ENCODE measurements at places on chromosomes 5 and 9. TPM values are rescaled to one million over a fixed set of nuclear protein-coding genes. Genes with fewer than 3 reads are reported as not detected.

- no peak for ATAC-seq
These were observed 128.0 kb downstream of the RASEF start for GRCh38 chr9:82934949-82935348.

- ATAC-seq, result no peak
These were observed 211.0 kb downstream of the SNX18 start for GRCh38 chr5:54728588-54728915.

- ATAC-seq, result no peak
These were observed 28.9 kb downstream of the GABRG2 start for GRCh38 chr5:162096448-162096847.

Gene HK3
- 3.4 TPM for total RNA-seq

DNA sequence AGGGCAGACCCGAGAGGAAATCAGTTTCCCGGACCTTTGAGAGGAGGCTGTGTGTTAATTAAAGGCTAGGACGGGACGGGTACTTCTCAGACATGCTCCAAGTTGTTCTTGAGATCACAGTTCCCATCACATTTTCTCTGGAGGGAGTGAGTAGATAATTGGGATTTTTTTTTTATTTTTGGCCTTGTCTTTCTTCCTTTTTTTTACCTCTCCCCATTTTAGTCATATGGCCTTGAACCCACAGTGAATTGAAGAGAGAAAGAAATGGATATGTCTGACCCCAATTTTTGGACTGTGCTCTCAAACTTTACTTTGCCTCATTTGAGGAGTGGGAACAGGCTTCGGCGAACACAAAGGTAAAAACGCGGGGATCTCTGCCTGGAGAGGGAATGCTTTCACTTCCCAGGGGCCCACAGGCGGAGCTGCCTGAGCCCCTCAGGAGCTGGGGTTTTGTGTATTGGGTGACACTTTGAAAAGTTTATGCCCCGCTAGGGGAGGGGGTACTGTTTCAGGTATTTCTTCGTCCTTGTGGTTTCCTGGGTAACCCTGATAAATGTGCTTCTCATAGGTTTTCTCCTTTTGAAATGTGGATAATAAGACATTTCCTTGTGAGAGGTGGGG is 191.8 kb downstream of the CD180 start:
- ATAC-seq, result no peak

Gene LRSAM1
- total RNA-seq, result 26.5 TPM

DNA sequence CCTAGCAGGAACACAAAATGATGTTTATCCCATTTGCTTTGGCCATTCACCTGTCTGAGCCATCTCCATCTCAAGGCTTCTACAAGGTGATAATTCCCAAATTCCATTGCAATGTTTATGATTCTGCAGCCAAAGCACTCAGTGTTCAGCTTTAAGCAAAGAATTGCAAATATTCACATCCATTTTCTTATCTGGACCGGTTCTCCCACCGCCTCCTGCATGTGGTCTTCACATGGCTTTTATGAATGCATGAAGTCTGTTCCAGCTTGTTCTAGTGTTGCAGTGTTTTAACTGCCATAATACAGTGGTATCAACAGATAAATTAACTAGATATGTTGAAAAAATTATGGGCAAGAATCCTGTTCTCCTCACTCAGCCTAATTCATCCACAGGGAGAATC is 443.0 kb upstream of the KLF4 start:
- no peak for ATAC-seq

Gene ATG12
- 73.0 TPM for total RNA-seq

Gene MARCHF11
- total RNA-seq, result not detected

GRCh38 chr5:165119175-165119574 is 1613.8 kb downstream of the MAT2B start:
- ATAC-seq, result no peak

GRCh38 chr9:129250786-129251185 is 72.7 kb upstream of the IER5L start:
- no peak for ATAC-seq

Gene CD14
- total RNA-seq, result 54.9 TPM

GRCh38 chr5:77010243-77010642 is 20.0 kb upstream of the AGGF1 start:
- no peak for ATAC-seq

DNA sequence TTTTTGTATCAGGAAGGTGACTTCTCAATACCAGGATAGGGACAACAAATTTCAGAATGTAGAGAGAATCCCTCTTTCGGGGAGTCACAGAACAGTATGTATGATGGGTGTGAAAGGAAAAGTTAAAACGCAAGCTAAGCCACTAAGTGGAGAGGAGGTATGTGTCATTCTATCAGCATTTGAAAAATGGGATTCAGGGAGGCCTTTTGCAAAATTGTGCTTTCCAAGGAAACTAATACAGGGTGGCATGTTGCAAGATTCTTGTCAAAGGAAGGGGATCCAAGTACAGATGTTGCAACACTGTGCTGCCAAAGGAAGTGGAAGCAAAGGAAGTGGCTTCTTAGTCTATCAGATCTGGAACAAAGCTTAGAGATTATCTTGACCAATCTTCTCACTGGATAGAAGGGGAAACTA is 12.6 kb upstream of the TNIP1 start:
- ATAC-seq, result peak; percentile 84

DNA sequence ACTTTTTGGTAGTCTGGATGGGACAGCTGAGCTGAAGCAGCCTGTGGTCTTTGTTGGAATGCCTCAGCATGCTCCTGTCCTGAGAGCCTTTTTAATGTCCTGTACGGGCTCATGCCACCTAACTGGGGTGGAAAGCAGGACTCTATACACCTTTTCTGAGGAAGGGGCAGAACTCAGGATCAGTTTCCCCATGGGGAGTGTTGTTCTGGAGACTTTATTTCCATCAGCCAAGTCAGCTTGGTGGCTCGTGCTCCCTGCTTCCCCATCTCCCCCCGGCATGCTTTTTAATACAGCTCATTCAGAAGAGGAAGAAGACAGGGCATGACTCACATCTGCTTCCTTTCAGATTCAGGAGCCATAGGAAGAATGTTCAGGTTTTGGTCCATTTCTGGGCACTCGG is 5.1 kb upstream of the SEPTIN8 start:
- ATAC-seq, result no peak

DNA sequence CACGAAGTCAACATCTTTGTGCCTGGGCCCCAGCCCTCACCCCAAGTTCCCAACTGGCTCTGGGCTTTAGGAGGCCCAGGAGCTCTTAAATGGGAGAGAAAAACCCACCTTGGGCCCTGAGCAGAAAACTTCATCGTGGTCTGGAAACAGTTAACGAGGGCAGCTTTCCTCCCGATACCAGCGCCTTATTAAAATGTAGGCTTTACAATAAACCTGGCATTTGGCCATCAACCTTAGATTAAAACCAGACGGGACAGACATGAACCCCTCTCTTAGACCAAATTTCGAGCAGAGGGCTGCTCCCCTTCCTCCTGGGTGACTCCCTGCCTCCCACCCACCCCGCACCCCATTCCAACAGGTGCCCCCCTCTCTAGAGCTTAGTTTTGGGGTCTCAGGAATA is 39.4 kb downstream of the PRRX2 start:
- ATAC-seq, result no peak

- peak; percentile 17 for ATAC-seq
These were observed 48.7 kb upstream of the PSD2 start for GRCh38 chr5:139746691-139747582.

- ATAC-seq, result no peak
These were observed 56.9 kb downstream of the PAM start for GRCh38 chr5:102811972-102812371.

- ATAC-seq, result no peak
These were observed 19.8 kb downstream of the LECT2 start for GRCh38 chr5:135934939-135935338.

Gene HIGD2A
- 87.1 TPM for total RNA-seq

Gene LVRN
- total RNA-seq, result 4.5 TPM

DNA sequence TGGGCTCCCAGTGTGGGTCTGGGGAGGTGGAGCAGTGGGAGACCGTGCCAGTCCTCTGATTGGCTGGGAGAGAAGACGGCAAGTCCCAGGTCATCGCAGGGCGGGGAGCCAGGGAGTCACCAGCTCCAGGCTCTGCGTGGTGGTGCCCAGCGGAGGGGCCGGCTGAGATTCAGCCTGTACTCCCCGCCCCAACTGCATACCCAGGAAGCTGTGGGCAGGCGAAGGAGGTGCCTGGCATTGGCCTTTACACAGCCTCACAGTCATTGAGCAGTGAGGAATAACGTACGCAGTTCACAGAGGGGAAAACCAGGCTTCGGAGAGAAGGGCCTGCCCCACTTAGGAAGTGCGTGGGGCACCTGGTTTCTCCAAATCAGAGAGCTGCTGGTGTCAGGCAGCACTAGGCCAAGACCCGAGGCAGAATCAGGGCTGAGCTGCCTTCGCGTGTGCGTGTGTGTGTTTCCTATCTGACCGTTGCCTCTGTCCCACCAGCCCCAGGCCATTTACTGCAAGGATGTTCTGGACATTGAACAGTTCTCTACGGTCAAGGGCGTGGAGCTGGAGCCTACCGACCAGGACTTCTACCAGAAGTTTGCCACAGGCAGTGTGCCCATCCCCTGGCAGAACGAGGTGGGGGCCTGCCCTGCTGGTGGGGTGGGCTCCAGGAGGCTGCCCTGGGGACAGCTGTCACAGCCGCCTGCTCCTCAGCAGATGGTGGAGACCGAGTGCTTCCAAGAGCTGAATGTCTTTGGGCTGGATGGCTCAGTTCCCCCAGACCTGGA is 6.2 kb upstream of the PRR7 start:
- no peak for ATAC-seq

GRCh38 chr5:61613679-61614078 is 281.6 kb downstream of the ZSWIM6 start:
- ATAC-seq, result no peak

DNA sequence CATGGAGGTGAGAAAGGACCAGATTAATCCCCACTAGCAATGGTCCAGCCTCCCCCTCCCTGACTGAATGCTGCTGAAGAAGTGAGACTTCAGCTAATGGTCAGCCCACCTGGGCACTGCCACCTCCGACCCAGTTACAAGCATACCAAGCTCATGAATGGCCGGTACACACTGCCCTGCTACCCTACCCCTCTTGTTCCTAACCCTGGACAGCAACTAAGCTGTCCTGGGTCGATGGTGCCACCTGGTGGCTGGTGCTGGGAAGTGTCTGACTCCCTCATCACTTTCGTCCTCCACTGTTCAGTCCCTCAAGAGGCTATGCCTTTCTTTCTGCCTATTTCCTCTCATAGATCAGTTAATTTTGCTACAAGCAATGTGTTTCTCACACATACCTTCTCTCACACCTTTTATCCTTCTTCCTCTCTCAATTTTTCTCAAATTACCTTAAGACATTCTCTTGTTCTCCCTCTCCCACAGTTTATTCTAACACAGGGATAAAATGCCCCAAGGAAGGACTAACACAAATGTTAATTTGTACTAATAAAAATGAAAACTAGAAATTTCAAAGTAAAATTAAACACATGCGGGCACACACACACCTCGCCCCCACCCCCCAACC is 42.4 kb downstream of the PAX5 start:
- ATAC-seq, result no peak

Gene TUT7
- 33.8 TPM for total RNA-seq

Gene PHF24
- 0.81 TPM for total RNA-seq

- ATAC-seq, result no peak
These were observed 139.7 kb downstream of the GABBR2 start for GRCh38 chr9:98568909-98569469.

DNA sequence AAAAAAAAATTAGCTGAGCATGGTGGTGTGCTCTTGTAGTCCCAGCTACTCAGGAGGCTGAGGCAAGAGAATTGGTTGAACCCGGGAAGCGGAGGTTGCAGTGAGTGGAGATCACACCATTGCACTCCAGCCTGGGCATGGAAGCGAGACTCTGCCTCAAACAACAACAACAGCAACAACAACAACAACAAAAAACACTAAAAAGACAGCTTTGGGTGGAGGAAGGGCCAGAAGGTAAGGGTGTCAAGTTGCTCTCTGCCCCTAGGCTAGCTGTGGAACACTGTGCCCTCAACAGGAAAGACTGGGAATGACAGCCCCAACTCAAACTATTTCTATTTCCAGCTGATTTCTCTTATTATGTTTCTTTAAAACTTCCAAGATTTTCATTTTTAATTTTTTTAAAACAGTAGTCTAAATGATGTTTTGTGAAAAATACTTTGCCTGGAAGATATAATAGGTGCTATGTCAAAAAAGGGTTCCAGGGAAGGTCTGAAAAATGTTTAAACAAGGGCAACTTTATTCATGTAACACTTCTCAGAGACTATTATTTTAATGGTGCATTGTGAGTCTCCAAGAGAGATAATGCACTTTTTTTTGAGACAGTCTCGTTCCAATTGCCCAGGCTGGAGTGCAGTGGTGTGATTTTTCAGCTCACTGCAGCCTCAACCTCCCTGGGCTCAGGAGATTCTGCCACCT is 29.9 kb downstream of the CLINT1 start:
- no peak for ATAC-seq

Gene CCL21
- 83.9 TPM for total RNA-seq

GRCh38 chr9:88421348-88421747 is 33.1 kb downstream of the SPIN1 start:
- no peak for ATAC-seq

DNA sequence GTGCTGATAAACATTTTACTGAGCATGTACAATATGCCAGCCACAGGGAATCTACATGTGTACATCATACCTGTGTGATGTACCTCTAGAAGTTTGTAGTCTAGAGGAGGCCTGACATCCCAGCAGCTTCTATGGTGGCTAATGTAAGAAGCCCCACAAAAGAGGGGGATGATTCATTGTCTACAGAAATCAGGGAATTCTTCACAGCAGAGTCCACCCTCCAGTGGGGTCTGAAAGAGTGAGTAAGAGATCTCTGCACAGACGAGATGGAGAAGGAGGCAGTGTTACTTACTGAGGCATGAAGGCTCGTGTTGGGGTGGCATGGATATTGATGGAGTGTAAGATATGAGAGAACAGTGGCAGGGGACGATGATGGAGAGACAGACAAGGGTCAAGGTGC is 103.0 kb downstream of the NTRK2 start:
- ATAC-seq, result no peak

Gene RPL37
- 67.9 TPM for total RNA-seq

Gene SLC6A19
- not detected for total RNA-seq

Gene SLC6A7
- not detected for total RNA-seq

Gene PPP1R26
- 10.9 TPM for total RNA-seq

Gene LRRC19
- not detected for total RNA-seq

- ATAC-seq, result no peak
These were observed 312.5 kb upstream of the PTGER4 start for GRCh38 chr5:40367255-40367654.

Gene NFX1
- 38.2 TPM for total RNA-seq

DNA sequence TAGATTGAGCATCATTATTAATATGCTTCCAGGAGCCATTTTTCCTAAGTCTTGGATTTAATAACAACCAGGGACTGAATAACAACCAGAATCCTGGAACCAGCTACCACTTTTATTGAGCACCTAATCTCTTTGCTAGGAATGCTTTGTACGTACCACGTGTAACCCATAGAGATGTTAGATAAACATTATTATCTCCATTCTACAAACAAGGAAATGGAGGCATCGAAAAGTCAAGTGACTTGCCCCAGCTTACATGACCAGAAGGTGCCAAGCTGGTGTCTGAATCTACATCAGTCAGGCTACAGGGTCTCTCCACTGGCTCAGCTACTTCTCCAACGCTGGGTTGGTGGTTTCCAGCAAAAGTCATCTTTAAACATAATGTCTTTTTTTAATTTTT is 256.1 kb upstream of the ANKRD55 start:
- no peak for ATAC-seq

- no peak for ATAC-seq
These were observed 101.2 kb downstream of the HMHB1 start for GRCh38 chr5:143913008-143913752.

All from gastroesophageal sphincter (tissue), 4 donors.